Glomerular endothelial cell (primary cell): ENCODE measurements at places on chromosomes 1 and 21.

GRCh38 chr1:241551759-241552638 lies 19.8 kb downstream of the KMO start:
- DNase-seq = no peak

DNA sequence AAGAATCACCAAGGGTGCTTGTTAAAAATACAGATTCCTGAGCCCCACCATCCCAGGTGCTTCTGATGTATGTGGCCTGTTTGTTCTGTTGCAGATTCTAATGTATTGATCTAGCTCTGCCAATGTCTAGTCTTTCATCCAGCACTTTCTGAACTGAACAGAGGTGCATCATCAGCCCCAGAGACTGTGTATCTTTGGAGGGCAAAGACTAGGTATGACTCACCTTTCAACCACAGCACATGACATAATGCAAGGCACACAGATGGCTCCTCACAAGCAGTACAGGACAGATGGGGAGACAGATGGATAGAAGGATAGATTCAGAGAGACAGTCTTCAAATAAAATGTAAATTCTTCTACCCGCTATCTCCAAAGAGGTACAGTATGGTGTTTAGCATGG lies 32.3 kb downstream of the CD58 start:
- no peak for DNase-seq

GRCh38 chr1:25473653-25474225 lies 43.0 kb downstream of the MACO1 start:
- DNase-seq = no peak

GRCh38 chr1:24235921-24236788 lies 49.1 kb upstream of the IFNLR1 start:
- DNase-seq = no peak

- no peak for DNase-seq
Measured at GRCh38 chr1:3274972-3275371, 179.5 kb upstream of the ARHGEF16 start.

DNA sequence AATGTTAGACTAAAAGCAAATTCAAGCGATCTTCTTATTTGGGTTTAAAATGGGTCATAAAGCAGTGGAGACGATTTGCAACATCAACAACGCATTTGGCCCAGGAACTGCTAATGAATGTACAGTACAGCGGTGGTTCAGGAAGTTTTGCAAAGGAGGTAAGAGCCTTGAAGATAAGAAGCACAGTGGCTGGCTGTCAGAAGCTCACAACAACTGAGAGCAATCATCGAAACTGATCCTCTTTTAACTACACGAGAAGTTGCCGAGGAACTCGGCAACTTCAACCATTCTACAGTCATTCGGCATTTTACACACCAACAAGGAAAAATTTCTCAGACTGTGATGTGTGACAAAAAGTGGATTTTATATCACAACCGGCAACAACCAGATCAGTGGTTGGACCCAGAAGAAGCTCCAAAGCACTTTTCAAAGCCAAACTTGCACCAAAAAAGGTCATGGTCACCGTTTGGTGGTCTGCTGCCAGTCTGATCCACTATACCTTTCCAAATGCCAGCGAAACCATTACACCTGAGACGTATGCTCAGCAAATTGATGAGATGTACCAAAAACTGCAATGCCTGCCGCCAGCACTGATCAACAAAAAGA lies 47.9 kb downstream of the ASH1L start:
- DNase-seq = no peak

GRCh38 chr1:74467786-74468377 lies 44.5 kb downstream of the LRRC53 start:
- DNase-seq = no peak

DNA sequence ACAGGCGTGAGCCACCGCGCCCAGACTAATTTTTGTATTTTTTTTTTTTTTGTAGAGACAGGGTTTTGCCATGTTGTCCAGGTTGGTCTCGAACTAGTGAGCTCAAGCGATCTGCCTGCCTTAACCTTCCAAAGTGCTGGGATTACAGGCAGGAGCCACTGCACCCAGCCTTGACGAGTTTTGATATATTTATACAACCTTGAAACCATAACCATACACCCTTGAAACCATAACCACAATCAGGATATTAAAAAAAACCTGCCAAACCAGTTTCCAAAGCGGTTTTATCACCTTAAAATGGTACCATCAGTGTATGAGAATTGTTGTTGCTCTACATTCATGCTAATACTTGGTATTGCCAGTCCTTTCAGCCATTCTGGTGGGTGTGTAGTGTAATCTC lies 3.7 kb upstream of the PHACTR4 start:
- DNase-seq = no peak

GRCh38 chr1:205630651-205631009 lies 1.2 kb downstream of the ELK4 start:
- DNase-seq = no peak

DNA sequence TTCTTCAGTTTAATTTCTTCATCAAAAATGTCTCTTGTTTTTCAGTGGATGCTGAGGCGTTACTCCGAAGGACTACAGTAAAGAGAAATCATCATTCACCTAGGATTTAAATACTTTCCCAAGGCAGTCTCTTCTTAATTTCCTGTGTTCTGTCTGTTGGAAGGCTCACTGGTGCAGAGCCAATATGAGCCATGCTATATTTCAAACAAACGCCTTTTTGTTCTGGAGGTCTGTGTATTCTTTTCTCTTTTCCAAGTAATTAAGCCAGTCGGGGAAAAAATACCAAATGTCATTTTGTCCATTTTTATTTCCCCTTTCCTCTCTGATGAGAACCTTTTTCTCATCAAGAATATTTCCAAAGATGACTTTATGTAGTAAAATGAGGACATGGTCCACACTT lies 206.5 kb downstream of the RWDD3 start:
- DNase-seq = no peak

DNA sequence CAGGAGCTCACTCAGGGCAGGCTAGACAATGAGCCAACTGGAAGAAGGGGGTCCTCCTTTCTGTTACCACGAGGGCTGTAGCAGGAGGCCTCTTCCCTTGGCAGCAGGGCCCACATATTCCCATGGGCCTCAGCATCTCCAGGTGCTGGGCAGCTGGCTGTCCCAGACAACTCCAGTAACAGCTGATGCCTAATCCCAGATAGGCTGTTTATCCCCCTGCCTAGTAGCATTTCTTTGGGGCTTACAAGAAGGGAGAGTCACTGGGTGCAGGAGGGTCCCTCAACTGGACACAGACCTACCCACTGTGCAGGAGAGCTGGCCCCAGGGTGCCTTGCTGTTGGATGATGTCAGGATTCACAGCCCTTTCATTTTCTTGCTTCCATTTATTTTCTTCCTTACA lies 278.2 kb downstream of the DSCAM start:
- no peak for DNase-seq

- DNase-seq = no peak
Measured at GRCh38 chr1:109257682-109258421, 8.5 kb downstream of the CELSR2 start.

DNA sequence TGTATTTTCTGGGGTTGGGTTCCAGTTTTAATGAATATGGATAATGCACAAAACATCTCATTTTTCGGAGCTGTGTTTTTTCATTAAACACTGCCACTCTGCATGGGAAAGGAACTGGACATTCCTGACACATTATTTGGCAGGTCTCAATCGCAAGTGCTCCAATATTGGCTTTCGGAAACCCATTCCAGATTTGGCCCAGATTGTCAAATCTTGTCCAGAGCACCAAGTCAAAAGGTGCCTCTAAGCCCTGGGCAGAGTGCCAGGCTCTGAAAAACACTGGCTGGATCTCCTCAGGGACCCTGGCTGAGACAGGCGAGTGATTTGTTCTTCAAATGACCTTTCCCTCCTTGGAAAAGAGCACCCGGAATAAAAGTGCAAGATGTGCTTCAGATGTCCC lies 68.4 kb upstream of the MRPS6 start:
- no peak for DNase-seq

DNA sequence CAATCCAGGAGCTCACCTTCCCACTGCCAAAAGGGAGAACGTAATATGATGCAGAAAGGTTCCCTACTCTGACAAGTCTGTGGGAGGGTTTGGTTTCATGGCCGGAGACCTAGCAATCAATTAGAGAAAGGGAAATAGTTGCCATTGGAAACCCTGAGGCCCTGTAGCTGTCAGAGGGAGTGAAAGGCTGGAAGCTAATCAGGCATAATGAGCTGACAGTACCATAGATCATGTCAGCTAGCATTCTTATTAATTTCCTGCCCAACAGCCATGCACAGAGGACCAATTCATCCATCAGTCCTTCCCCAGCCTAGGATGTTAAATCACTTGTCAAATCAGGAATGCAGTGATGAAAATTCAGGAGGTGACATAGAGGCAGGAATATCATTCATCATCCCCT lies 527.3 kb downstream of the PLPP3 start:
- DNase-seq = no peak

DNA sequence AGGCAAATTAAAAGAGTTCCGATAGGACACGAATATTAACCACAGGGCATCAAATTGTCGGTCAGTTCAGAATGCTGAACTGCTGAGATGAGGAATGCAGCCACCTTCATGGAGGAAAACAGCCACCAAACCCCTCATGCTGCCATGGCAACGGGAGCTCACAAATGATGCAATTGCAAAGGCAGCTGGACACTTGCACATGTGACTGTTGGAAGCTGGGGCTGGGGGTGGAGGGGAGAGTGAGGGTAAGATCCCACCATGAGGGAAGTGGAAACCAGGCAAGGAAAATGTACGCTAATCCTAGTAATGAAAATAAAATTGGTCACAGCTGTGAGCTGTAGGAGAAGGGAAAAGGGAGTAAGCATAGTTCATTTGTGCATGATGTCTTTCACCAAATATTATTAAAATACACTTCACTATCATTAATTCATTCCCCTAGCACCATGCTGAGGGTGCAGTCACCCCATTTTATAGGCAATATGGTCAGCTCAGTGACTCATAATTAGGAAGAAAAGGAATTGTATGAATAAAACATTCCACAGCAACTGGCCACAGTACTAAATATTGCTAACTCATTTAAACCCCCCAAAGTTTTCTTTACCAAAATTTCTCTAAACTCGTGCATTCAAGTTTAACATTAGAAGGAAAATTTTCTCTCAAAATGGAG lies 15.3 kb downstream of the BECN2 start:
- no peak for DNase-seq

- no peak for DNase-seq
Measured at GRCh38 chr1:156488566-156489165, 11.9 kb downstream of the MEF2D start.

- DNase-seq = no peak
Measured at GRCh38 chr1:186662752-186663151, 17.5 kb downstream of the PTGS2 start.

DNA sequence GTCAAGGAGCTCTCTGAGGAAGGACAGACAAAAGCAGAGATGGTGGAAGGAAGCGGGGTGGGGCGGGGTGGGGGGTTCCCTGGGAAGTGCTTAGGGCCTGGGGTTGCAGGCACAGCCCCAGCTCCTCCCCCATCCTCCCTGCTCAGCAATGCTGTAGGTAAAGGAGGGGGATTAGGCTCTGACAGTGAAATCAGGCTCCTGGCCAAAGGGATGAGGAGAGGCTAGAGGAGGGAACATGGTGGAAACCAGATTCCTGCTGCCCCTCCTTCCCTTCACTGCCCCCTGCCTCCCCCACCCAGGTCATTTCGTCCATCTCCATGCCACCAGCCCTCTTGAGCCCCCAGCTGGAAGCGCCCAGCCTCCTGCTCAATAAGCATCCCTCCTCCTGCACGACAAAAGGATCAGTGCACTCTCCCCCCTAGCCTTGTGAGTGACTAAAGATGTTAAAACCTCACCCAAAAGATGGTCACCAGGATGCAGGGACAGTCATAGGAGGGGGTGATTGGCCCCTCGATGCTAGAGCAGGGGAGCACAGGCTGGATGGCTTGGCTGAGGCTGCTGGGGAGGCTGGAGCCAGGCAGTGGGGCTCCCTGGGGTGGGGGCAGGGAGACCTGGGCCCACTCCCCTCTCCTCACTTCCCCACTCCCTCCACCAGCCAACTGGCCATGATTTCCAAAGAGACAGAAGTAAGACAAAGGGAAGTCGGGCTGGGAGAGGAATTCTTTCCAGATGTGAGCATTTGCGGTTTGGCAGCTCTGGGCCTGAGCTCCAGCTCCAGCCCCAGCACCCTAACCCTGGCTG lies 2.2 kb upstream of the CRABP2 start:
- no peak for DNase-seq

DNA sequence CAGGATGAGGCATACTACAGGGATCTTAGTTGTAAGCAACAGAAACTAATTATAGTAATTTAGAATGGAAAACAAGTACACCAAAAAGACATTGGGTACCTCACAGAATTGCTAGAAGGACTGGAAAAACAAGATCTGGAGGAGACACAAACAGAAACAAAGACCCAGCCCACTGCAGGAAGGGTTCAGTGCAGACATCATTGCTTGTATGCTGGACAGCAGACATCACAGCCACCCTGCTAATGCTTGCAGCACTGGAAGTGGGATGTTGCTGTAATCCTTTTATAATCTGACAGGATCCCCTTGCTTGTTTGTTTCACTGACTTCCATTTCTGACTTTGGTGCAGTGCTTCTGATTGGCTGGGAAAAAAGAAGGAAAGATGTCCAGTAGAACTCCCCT lies 111.4 kb upstream of the ZNF678 start:
- DNase-seq = no peak

DNA sequence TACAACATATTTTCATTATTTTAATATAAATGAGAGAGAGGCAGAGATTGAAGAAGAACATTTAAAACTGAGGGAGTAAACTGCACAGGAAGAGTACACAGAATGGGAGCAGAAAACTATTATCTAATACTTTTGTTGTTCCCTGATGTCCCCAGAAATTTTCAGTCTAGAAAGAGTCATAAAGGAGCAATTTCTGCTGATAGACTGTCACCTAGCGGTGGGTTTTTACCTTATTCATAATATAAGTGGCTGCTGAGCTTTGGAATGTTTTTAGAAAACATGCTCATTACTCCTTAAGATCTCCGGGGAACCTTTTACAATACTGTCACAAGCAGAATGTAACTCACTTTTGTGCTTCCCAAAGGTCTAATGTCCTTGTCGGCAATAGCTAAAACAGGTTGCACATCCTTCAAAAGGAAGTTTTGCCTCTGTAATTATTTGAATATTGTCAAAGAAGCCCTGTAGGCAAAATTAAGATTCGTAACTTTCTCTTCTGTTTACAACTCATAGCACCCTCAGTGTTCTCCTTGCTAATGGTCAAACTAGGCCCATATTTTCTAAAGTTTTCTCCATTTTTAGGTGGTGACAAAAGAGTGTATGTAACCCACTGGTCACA lies 4.9 kb upstream of the NPL start:
- peak; percentile 25 for DNase-seq

- no peak for DNase-seq
Measured at GRCh38 chr1:23079025-23079424, 59.8 kb downstream of the KDM1A start.

GRCh38 chr1:201436393-201436792 lies 14.9 kb upstream of the TNNI1 start:
- no peak for DNase-seq

GRCh38 chr1:176531921-176532897 lies 69.2 kb downstream of the PAPPA2 start:
- DNase-seq = no peak
